ENCODE measurements at places on chromosomes 16 and 17.
A peak's percentile ranks its signal among the peaks of the same experiment; 100 is the strongest.

DNA sequence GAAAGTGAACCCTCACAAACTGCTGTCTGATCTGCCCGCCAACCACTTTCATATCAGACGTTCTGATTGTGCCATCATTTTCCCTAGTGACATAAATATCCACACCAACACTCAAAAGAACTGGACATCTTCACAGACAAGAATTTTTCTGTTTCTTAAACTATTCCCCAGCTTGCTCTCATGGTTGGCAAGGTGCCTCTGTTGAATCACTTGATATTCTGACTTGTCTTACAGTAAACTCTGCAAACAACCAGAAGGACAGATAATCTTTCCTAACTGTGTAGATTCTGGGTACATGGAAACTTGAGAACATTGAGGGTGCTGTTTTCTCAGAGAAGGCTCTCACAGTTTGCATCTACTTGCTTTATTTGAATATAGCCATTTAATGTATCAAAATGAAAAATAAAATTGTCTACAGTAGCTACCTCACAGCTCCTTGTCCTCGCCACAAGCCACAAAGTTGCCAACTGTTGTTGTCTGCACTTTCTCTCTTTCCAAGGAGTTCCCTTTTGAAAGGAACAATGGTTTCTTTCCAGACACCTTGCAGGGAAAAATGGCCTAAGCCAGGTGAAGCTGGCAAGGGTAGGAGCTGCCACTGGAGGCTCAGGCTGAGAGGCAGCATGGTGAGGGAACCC, 46.0 kb upstream of the ADAMTS18 start:
- no peak for DNase-seq

DNA sequence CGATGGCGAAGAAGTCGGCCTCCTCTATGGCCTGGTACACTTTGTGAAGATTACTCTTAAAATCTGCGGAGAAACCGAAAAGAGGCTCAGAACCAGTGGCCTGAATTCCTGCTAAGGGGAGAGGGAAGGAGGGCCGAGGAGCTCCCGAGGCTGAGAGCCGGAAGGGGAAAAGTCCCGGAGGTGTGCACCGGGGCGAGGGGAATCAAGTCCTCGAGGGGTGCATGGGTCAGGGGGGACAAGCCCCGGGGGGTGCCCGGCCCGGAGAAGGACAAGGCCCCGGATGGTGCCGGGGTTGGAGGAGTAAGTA, 495 bp downstream of the PARN start:
- DNase-seq: no peak

DNA sequence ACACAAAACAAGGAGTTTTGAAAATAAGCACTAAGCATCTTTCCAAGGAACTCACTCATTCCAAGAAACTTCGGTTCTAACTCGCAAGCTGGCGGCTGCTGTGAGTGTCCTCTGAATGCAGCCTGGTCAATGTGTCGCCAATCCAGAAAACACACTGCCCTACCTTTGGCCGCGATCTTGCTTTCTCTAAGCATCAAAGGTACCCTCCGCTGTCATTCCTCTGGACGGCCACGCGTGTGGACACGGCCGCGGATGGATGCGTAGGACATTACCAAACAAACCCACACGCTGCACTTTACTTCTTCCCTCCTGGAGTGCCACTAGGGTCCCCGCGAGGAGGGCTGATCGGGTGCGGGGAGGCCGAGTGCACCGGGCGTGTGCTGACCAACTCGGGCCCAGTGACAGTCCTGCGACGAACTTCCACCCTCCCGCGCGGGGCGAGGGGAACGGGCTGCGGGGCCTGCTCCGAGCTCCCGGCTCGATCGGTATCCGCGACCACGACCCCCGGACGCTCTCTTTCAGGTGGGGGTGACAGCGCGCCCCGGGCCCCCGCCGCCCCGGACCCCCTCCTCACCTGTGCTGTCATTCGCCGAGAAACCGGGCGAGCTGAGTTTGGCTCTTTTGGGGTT, 1.1 kb downstream of the CREBBP start:
- no peak for DNase-seq

DNA sequence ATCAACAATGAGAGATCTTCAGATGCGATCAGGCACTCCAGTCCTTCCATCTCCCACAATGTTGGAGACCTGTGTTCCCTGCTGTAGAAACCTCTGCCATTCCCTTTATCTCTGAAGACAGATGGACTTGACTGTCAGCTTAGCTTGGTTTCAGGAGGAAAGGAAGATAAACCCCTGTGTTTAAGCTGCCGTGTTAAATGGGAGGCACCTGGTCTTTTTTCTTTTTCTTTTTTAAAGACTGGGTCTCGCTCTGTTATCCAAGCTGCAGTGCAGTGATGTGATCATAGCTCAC, 63.1 kb downstream of the USP22 start:
- DNase-seq: no peak

- no peak for DNase-seq
Measured at GRCh38 chr17:50371526-50371925, 1.5 kb downstream of the MRPL27 start.

- no peak for DNase-seq
Measured at GRCh38 chr17:74491626-74492025, 25.2 kb downstream of the CD300A start.

GRCh38 chr16:69386596-69386995, 789 bp upstream of the TERF2 start:
- DNase-seq: no peak

DNA sequence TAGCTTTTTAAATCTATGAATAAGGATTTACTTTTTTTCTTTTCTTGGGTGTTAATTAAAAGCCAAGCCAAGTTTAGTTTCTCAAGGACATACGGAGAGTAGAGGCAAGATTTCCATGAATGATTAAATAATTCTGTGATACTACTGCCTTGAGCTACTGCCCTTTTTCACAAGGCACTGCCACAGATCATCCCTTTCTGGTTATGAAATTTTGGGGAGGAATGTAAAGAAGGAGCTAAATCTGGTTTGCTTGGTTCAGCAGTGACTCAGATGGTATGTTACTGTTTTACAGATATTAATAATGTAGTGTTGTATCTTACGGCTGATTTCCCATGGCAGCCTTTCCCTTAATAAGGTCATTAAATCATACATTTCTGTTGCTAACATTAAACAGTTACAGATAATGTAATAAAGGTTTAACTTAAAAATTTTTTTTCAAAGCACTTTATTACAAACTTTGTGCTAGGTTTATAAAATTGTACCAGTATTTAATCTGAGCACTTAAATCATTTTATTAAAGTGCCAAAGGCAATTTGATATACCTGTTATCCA, 2.6 kb downstream of the WSB1 start:
- peak; percentile 44 for DNase-seq

DNA sequence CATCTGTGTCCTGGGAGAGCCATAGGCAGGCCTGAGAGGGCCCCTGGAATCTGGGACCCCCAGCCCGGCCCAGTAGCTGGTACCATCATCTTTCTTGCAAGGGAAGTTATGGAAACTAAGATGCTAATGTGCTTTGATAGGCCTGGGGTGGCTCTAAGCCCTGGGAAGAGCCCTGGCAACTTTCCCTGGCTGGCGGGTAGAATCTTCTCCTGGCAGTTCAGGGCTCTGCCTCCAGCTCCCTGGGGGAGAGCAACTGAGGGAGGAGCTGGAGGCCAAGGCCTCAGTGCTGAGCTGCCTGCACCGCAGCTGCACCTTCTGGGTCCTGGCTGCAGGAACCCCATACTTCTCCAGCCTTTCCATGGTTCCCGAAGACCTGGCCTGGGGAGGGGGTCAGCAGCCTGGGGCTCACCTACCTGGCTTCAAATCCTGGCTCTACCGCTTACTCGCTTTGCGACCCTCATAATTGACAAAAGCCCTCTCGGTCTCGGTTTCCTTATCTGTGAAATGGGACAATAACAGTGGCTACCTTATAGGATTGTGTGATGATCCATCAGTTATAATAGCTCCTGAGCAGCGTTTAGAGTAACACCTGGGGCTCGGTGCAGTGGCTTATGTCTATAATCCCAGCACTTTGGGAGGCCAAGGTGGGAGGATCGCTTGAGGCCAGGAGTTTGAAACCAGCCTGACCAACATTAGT, 333.7 kb downstream of the SEC14L1 start:
- no peak for DNase-seq

DNA sequence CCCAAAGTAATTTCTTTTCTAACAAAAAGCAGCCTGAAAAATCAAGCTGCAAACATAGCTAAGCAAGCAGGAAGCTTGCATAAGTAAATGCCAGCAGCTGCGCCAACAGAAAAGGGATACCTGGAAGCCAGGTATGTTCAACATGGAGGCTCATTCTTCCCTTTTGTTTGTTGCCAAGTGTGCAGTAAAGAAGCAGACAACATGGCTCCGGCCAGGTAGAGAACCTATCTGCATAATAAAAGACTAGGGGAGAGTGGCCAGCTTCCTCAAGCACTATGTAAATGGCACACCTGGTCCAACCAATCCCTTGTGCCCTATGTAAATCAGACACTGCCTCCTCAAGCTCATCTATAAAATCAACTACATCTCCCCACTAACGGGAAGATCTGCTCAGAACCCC, 1407.0 kb downstream of the CDH11 start:
- DNase-seq: no peak

GRCh38 chr17:49843774-49844350, 4.0 kb downstream of the TAC4 start:
- no peak for DNase-seq

DNA sequence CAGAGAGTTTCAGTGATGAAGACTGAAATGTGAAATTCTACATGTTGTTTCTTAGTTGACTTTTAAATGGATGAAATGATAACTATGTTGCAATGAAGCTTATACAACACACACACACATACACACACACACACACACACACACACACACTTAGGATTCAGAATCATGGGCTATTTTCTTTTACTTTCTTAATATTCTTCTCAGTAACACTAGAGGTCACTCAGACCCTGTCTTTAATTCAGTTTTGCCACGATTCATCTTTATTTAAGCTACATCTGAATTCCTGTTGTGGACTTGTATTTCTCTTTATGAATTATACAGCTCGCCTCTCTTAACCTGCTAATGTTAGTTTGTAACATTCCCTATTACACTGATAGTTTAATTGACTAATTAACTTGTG, 109.6 kb upstream of the GOT2 start:
- DNase-seq: peak; percentile 4

Data from AG04449 (cell line).